ENCODE measurements at places on chromosomes 3 and 15.

- no peak for DNase-seq
Measured at GRCh38 chr15:101692801-101693598, 31.3 kb downstream of the TARS3 start.

GRCh38 chr3:187002915-187003314 is 72.6 kb downstream of the ST6GAL1 start:
- DNase-seq: no peak

DNA sequence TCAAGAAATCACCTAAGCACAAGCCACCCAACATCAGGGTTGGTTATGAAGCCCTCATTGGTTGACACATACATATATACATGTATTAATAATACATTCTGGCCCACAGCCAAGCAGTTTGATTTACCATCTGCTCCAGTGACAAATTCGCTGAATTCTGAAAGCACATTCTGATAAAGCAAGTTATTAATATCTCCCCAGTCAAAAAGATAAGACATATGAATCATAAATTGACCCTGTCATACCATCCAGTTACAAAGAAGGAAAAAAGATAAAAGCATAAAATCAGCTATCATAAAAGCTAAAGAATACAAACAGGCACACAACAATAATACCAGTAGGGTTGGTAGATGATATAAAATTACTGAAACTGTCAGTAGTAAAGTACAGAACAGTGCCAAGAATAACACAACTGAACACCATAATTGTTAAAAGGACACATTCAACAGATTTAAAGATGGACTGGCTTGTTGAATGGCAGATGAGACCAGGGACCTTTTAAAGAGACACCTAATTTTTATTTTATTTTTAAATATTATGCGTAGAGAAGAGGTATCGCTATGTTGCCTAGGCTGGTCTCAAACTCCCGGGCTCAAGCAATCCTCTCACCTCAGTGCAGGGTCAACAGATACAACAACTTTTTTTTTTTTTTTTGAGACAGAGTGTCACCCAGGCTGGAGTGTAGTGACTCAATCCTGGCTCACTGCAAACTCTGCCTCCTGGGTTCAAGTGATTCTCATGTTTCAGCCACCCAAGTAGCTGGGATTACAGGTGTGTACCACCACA is 7.7 kb downstream of the SNX4 start:
- DNase-seq: no peak

DNA sequence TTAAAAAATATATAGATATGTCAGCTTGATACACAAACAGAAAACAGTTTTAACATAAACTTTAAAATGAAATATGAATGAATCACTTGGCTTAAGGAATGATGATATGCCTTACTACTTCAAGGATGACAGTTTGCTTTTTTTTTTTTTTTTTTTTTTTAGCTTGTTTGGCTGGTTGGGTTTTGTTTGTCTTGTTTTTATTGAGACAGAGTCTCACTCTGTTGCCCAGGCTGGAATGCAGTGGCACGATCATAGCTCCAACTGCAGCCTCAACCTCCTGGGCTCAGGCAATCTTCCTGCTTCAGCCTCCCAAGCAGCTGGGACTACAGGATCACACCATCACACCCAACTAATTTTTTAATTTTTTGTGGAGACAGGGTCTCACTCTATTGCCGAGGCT is 14.5 kb downstream of the LRRC2 start:
- no peak for DNase-seq

DNA sequence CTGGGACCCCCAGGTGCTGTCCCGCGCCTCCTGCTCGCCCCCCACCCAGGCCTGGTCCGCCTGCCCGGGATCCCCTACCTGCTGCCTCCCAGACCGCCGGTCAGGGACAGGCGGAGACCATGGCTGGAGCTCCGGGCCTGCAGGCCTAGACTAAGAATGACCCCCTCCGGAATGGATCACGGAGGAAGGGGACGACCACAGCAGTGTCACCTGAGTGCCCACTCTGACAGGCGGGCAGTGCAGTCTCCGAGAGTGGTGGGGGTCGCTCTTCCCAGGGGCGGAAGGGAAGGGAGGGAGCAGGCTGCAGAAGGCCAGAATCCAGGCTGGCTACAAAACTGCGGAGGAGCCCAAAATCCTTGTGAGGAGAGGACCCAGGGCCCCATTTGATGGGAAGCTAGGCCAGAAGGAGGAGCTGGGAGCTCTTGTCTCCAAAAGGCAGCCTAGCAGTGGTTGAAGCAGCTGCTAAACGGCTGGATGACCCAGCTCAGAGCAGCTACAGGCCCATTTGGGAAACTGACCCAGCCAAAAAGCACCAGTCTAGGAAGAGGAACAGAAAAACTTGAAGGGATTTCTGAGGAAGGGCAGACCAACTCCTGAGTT is 908 bp upstream of the RAB43 start:
- no peak for DNase-seq
